ENCODE measurements at places on chromosomes 2 and 18.

- no peak for DNase-seq
Observed at GRCh38 chr18:47795434-47795814, 135.0 kb downstream of the SMAD2 start.

DNA sequence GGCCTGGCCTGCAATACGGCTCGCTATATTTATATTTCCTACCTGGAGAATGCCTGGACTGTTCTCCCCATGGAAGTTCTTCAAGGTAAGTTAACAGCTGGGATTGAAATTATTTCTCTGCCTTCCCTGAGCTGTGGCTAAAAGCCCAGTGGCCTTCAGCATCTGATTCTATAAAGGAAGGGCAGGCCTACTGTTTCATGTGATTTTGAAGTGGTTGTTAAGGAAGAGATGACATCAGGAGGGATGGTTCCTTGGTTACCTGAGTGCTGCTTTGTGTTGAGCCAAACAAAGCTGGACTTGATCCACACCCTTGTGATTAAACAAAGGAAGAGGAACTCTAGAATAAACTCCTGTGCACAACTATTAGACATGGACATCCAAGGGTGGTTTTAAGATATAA is 61.6 kb downstream of the MFSD6 start:
- peak; percentile 40 for DNase-seq

DNA sequence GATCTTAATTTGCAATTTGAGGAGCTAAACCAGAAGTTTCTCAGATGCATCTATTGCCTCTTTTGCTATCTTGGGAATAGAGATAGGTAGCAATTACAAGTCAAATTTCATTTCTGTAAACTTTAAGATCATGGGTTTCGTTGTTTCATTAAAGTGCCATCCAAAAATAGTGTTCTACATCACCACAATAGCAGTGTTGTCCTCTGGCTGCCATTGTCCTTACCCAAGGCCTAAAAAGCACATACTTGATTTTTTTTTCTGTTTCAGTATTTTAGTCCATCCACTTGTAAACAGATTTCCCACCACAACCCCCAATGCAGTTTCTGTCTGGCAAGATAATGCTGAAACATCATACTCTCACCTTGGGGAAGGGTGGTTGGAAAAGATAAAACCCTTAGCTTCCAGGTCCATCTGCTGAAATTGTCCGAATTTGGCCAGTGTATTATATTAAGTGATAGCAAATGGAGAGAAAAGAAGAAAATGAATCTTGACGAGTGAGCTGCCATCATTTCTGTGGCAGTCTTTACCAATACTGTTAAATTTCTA is 136.2 kb downstream of the LCLAT1 start:
- no peak for DNase-seq

- no peak for DNase-seq
Observed at GRCh38 chr2:60530660-60531281, 22.7 kb downstream of the BCL11A start.

GRCh38 chr2:54061272-54061671 is 54.1 kb upstream of the ACYP2 start:
- DNase-seq, result no peak

DNA sequence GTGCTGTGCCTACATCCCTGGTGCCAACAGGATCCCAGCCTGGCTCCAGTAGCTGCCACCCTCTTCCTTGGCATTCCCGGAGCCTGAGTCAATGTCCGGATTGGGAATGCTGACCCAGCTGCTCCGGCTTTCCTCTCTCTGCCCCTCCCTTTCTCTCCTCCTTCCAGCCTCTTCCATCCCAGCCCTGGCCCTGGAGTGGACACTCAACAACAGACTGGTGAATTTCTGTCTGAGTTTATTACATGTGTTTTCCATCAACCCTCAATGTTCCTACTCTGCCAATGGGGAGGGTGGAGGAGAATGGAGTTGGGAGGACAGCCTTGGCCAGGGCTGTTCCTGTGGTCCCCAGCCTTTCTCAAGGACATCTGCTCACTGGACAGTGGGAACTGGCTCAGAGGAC is 917 bp upstream of the PRKAG3 start:
- DNase-seq, result peak; percentile 42
